ENCODE measurements at places on chromosomes 3 and 15.

GRCh38 chr3:154745929-154746328, 315.9 kb upstream of the GPR149 start:
- DNase-seq, result no peak

- no peak for DNase-seq
Observed at GRCh38 chr15:80816936-80817335, 37.8 kb downstream of the CEMIP start.

DNA sequence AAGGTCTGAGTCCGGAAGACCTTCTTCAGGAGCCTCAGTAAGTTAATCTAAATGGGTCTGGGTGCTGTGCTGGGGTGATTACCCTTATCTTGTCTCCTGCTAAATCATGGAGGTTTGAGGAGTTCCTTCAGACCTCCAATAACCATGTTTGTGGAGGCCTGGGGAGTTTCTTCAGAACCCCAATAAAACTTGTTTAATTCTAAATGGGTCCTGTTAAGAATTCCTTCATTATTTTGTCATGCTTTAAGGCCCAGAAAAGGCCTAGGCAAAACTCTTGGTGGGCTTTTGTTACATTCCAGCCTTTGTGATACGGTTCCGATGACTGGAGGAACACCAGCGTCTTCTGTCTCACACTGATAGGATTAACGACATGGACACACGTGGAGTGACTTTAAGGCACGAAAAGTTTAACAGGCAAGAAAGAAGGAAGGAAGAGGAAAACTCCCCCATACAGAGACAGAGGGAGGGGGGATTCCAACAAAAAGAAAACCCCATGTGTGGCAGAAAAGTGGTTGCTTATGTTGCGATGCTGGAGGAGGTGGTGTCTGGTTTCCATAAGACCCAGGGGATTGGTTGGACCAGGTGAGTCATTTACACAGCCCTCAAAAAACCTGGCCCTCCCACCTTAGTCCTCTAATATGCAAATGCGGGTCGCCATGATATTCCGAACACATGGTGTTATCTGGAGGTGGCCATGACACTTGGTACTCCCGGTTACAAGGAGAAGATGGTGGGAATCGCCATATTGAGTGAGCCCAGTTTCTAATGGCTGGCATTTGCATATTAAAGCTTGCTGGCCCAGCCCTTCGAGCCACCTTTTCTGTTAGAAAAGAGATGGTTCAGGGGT, 72.6 kb upstream of the MFGE8 start:
- no peak for DNase-seq

GRCh38 chr3:38169027-38169317, 3.6 kb downstream of the OXSR1 start:
- DNase-seq, result no peak

GRCh38 chr3:59246719-59247401, 197.0 kb upstream of the CFAP20DC start:
- DNase-seq, result no peak

GRCh38 chr3:50170689-50171088, 15.6 kb downstream of the SEMA3F start:
- no peak for DNase-seq

GRCh38 chr3:32246079-32246675, 7.7 kb downstream of the CMTM8 start:
- no peak for DNase-seq

DNA sequence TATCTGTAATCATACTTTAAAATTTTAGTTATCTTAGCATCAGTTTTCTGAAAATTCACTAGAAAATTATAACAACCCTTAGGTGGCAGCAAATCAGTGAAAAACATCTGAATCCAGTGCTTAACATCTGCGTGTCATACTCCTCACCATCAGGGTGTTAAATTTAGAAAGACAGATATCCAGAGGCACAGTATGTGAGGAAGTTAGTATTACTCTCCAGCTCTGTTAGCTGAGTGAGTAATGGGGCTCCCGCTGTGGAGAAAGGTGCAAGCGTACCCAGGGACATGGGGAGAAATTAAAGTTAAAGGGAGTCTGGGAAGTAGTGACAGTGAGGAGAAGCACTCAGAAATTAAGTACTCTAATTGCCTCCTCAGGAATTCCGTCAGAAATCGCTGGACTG, 50.9 kb downstream of the CEP63 start:
- DNase-seq, result no peak

- DNase-seq, result no peak
Observed at GRCh38 chr3:172980849-172981248, 160.2 kb downstream of the SPATA16 start.

DNA sequence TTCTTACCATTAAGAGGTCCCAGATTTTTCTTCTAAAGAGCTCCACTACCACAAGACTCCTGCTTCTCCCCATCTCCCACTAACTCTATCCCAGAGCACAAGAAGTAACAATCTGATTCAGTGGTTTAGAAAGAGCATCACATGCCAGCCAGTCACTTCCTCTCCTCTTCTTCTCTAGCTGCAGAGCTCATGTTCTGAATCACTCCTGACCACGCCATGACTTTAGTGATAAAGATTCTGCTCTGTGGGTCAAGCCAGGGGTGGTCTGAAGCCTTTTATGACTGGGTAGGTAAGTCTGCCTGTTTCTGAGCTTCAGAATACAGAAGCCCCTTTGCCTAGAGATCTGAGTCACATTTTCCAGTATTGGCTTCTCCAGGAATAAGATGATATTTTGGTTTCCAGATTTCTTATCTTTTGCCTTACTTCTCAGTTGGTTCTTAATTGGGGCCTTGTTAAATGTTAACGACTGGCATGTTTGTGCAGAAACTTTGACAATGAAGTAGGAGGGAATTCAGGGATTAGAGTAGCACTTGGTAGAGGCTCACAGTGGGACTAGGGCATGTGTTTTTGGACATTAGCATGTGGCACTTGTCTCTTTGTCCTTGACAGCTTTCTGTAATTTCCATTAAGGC, 27.6 kb upstream of the ADAMTSL3 start:
- DNase-seq, result no peak

DNA sequence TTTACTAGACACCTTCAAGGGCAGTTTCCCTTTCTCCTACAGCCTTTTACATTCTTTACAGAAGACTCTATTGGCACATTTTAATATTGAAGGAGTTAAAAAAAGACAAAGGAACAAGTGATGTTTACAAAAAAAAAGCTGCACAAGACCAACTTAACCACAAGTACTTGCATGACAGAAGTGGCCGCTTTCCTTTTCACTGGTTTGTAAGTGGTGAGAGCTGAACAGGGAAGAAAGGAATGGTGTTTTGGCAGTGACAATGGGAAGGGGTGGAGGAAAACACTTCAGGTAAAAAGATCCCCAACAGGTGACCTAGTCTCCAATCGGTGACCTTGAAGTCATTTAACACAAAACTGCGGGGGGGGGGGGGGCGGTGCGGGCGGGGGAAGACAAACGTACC, 1.1 kb downstream of the WDR72 start:
- no peak for DNase-seq

- no peak for DNase-seq
Observed at GRCh38 chr15:101092867-101093202, 159.0 kb downstream of the CHSY1 start.

- no peak for DNase-seq
Observed at GRCh38 chr3:54862526-54862925, 65.3 kb downstream of the LRTM1 start.

GRCh38 chr3:8709287-8709686, 24.3 kb upstream of the CAV3 start:
- no peak for DNase-seq

DNA sequence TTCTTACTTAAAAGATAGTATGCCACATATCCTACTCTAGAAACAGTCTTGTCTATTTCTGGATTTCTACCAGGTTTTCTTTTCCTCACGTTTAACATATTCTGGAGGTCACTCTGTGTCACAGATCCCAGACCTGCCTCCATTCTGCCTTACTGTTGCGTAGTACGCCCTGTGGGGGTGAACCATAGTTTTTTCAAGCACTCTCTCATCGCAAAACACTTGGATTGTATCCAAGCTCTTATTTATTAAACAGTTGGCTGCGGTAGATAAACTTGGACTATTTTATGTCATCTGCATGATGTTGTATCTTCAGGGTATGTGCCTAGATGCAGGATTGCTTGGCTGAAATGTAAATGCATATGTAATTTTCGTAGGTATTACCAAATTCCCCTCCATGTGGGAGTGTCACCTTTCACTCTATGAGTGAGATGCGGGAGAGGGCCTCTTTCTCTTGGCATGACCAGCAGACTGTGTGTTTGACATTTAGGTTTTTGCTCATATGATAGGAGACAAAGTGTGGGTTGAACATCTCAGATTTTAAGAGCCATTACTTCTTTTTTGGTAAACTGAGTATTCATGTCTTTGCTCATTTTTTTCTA, 55.8 kb downstream of the ABTB1 start:
- no peak for DNase-seq

- DNase-seq, result no peak
Observed at GRCh38 chr3:105399062-105399461, 32.4 kb downstream of the ALCAM start.

GRCh38 chr3:117433427-117433826, 723.8 kb downstream of the TUSC7 start:
- DNase-seq, result no peak

DNA sequence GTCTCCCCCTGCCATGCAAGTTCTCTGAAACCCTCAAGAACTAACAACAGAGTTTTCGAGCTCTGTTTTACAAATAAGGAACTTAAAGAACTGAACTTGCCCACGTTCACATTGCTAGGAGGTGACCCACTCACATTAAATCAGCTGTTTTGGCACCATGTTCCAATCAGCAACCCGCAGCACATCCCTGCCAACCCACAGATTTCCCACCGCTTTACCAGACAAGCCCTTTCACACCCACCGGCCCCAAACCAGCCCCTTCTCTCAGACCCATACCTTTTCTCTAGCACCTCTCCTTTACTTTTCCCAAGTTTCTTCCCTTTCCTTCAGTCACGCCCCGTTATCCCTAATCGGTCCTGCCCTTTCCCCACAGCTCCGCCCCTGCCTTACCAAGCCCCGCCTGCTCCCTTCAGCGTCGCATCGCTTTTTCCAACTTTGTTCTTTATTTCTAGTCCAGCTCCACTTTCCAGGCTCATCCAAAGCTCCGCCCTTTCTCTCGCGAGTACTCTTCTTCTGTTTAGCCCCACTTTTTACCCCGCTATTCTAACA, 804 bp upstream of the BRPF1 start:
- no peak for DNase-seq

DNA sequence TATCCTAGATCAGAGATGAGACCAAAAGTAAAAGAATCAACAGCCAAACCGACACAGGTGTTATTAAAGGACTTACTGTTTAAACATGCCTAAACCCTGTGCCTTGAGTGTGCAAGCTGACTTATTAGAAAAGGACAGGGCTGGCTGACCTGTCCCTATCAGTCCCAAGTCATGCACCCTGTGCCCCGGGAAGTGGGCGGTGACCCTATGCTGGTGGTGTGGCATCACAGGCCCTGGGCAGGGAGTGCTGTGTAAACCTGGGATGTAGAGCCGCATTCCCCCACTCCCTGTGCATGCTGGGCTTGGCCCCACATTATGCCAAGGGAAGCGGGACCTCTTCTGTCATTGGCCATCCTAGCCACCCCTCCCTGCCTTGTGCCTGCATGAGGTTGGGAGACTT, 10.6 kb downstream of the DNAJA4 start:
- DNase-seq, result no peak

DNA sequence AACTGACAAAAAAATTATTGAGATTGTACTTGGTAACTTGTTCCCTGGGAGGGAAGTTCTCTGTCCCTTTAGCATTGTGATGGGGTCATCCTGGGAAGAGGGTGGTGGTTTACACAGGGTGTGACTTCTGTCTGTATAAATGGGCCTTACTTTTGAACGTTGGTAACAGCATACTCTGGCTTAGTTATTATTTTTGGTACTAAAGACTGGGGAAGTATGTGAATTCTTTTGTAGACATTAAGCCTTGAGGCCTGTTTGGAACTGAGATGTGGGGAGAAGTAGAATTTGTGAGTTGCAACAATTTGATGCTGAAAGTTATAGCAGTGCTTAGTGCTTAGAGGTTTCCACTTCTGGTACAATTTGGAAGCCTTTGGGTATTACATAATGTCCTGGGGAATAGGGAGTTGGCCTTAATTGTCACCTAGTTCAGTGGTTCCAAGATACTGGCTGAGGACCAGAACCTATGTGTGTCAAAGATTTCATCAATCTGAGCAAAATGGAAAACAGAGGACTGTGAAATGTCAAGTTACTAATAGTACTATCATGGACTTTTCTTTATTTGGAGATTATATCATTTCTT, 15.9 kb downstream of the TLNRD1 start:
- DNase-seq, result no peak

GRCh38 chr15:95417761-95418160, 912.7 kb upstream of the NR2F2 start:
- no peak for DNase-seq

DNA sequence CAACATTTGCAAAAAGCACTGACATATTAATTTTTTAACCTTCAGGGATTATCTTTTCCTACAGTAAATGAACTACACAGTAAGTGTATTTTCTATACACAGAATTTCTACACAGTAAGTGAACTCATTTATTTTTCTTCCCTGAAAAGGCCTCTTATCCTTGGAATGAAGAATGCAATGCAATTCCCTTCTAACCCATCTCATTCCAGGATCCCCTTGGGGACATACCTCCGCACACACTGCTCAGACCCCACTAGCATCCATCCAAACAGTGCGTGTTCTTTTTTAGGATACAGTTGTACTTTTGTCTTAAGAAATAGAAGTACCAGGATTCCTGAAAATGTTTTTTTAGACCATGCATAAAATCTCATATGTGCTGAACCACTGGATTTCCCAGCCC, 152.8 kb downstream of the UACA start:
- no peak for DNase-seq

- peak; percentile 49 for DNase-seq
Observed at GRCh38 chr3:139111392-139112229, 66.9 kb upstream of the PRR23C start.

GRCh38 chr3:66638717-66639116, 137.9 kb upstream of the LRIG1 start:
- DNase-seq, result no peak

DNA sequence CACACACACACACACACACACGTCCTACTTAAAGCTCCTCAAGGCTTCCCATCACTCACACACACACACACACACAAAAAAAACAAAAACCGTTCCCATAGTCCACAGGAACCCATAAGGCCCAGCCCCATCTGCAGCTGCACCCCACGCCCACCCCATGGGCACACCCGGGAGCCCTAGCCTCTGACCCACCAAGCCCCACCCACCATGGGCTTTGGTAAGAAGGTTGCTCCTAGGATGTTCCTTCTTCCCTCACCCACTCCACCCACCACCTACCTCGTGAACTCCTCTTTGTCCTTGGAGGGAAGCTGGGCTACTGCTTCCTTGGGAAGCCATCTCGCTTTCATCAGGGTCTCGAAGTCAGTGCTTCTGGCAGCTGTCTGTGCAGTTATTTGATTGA, 115.1 kb downstream of the TPRA1 start:
- no peak for DNase-seq

DNA sequence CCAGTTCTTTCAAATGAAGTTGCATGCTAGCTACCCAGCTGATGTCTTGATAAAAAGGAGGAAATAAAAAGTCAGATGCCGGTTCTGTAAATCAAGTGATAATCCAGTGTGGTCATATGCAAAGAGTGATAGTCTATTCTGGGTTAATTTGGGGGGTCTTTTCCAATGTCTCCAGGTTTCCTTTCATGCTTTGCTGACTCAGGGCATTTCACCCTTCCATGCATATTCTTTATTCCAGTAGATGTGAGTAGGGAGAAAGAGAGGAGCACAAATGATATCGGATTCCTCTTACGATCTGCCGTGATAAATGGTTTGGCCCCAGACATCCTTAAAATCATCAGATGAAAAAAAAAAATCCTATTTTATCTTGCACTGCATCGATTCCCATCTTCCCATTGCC, 60.8 kb downstream of the ADAMTS9 start:
- no peak for DNase-seq

Data from renal cortex interstitium (tissue), 15 donors.